Activated CD8-positive, alpha-beta memory T cell treated with anti-CD3 and anti-CD28 coated beads for 36 hours (primary cell): ENCODE measurements at places on chromosomes 4 and X. TPM values are rescaled to one million over a fixed set of nuclear protein-coding genes. Genes with fewer than 3 reads are reported as not detected.

CLNK gene
- 0.06 TPM for total RNA-seq

SNCA gene
- not detected for total RNA-seq

MAGEB10 gene
- total RNA-seq: not detected

CDKL5 gene
- total RNA-seq: 1.1 TPM

FGFR3 gene
- total RNA-seq: not detected

QRFPR gene
- total RNA-seq: not detected
